Germinal center (tissue), 1 donor: ENCODE measurements at places on chromosomes 3 and 15.

DNA sequence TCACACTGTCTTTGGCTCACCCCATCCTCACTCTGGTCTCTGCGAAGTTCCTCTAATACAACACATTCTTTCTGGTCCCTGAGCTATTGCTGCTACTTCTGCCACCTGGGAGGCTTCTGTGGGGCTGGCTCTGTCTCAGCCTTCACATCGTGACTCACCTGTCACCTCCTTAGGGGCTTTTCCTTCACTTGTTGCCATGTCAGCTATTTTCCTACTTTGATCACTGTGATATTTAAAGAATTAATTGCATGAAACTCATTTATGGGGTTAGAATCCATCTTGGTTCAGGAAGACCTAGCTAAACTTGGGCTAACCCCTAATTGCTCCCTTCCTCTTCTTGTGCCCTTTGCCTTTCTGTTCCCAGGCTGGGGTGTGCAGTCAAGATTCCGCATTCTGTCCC, 346.9 kb downstream of the WDR72 start:
- no peak for DNase-seq

- no peak for DNase-seq
These were observed 138.5 kb downstream of the GABRB3 start for GRCh38 chr15:26634319-26634718.

- no peak for DNase-seq
These were observed 1.7 kb downstream of the CHRD start for GRCh38 chr3:184381261-184382224.

DNA sequence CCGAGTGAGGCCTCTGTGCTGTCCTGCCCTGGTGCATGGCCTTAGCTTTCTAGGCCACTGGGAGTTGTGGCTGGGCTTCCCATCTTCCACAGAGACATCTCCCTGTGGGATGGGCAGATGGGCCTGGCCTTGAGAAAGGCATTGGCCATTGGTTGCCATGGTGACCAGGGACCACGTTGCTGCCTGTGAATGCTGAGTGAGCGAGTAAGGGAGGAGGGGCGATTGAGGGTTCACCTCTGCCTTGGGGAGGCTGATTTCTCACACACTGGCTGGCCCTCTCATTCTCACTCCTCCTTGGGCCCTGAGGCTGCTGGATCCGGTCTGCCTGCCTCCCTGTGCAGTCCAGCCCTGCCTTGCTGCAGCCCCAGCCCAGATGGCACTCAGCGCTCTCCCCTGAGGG, 26.4 kb upstream of the DOCK3 start:
- no peak for DNase-seq
